ENCODE measurements at places on chromosomes 2 and 18.

- no peak for DNase-seq
These were observed 199.6 kb downstream of the VAPA start for GRCh38 chr18:10113121-10114022.

GRCh38 chr18:57057890-57058289 is 89.0 kb upstream of the BOD1L2 start:
- DNase-seq, result no peak

DNA sequence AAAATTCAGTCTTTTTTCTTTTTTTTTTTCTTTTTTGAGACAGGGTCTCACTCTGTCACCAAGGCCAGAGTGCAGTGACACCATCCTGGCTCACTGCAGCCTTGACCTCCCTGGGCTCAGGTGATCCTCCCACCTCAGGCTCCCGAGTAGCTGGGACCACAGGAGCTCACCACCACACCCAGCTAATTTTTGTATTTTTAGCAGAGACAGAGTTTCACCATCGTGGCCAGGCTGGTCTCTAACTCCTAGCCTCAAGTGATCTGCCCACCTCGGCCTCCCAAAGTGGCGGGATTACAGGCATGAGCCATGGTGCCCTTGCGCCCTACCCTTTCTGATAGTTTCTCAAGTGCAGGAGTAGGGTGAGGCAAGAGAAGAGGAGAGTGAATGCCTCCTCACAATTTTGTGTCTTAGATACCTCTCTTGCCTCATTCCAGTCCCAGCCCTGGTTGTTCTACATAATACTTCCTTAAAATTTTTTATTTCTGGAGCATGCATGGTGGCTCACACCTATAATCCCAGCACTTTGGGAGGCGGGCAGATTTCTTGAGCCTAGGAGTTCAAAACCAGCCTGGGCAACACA is 68.2 kb upstream of the CAB39 start:
- DNase-seq, result no peak

DNA sequence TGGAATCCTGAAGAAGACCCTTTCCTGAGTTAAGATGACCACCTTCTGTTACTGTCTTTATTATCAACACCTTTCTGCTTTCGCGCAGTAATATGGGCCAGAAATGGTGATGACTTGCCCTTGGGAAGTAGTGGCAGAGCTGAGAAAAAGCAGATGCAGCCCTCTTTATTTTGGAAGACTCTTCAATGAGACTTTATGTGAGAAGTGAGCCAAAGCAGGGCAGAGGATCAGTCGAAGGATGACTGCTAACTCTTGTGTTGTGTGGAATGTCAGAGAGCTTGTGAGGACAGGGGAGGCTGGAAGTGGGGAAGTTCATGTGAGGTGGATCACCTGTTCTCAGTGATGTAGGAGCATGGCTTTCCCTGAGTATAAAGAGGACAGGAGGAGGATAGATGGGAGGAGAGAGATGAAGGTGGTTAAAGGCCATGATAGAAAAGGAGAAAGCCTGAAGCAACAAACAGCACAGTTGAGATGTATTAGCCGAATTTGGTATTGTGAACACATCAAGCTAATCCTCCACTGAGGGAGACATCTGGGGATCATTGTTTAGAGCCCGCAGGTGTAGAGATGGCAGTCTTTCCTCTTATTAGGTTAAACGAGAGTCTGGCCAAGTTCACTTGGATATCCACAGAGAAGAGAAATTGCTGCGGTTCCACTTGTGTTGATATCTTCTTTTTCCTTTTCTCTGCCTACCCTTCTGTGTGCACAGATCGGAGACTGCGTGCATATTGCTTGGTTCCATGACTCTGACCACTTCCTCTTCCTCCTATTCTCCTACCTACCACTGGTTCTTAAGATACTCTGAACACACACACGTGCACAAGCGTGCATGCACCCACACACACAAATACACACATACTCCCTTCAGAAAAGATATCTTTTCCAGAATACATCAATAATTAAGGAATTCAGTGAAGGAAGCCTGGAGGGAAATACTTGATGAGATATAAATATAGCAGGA is 67.4 kb downstream of the SLC9A2 start:
- DNase-seq, result no peak

DNA sequence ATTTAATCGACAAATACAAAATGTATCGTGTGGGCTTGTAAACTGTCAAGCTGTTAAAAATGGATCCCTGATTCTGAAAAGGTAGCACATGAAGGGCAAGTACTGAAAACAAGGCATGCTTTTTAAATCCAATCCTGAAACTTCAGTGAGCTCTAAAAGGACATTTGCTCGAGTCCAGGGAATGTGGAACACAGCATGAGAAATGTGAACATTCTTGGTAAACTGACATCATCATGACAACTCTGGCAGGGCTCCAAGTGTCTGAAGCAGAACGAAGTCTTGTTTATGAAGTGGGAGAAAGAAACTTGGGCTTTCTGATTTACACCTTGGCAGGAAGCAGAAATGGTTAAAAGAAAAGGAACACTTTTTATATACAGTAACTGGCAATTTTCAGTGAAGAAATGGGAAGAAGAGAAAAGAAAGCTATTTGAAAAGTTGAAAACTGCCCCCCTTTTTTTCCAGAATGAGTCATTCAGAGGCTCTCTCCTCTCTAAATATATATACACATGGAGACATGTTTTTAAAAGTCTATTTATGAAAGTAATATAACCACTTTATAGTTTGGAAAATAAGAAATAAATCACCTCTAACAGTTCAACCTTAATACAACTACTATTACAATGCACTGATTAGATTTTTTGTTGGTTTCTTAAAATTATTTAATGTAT is 120.8 kb downstream of the GAREM1 start:
- no peak for DNase-seq

GRCh38 chr2:84856787-84857186 is 24.1 kb downstream of the TRABD2A start:
- DNase-seq, result no peak

- peak; percentile 40 for DNase-seq
These were observed 17.4 kb downstream of the FBLN7 start for GRCh38 chr2:112155331-112156151.

- DNase-seq, result no peak
These were observed 244.3 kb downstream of the SETBP1 start for GRCh38 chr18:44924785-44925499.

- no peak for DNase-seq
These were observed 12.6 kb upstream of the SFXN5 start for GRCh38 chr2:73083886-73084800.

- DNase-seq, result no peak
These were observed 1.4 kb upstream of the ANKRD39 start for GRCh38 chr2:96859099-96859649.

DNA sequence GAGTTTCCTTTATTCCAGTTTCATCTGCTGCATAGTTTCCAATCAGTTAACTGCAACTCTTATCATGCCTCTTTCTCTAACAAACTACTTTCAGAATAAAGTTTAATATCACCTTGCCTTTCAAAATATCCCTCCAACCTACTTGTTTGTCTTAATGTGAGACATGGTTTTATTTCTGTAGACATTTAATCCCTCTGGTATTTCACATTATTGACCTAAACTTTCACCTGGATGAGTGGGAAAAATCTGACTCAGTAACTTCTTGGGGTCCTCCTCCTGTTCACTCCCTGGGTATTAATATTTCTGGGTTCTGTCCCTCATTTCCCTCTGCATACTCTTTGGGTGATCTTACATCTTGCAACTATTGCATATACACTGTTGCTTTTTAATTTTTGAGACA is 27.9 kb downstream of the MSH6 start:
- DNase-seq, result no peak

GRCh38 chr2:15169326-15170069 is 391.6 kb downstream of the NBAS start:
- DNase-seq, result no peak

- no peak for DNase-seq
These were observed 35.0 kb downstream of the TTC32 start for GRCh38 chr2:19866771-19867170.

GRCh38 chr18:32454593-32454992 is 16.1 kb downstream of the GAREM1 start:
- DNase-seq, result no peak

DNA sequence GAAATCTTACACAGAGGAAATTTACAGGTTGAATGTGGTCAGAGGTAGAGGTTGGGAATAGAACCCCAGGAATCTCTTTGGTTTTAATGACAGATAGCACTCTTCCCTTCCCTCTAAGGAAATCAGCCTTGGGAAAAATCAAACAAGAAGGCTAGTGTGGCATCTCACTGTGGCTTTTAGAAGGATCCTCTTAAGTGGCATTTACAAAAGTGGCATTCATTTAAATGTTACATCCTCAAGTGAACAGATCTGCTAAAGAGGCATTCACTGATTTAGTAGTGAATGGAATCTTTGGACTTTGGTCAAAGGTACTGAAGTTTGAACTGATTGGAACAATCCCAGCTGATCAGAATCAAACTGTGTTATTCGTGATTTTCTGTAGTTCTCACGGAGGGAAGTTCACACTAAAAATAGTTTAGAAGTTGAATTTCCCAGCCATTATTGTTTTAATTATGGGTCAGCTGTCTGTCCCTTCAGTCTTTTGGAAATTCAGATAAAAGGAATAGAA is 136.5 kb upstream of the FN1 start:
- DNase-seq, result no peak

DNA sequence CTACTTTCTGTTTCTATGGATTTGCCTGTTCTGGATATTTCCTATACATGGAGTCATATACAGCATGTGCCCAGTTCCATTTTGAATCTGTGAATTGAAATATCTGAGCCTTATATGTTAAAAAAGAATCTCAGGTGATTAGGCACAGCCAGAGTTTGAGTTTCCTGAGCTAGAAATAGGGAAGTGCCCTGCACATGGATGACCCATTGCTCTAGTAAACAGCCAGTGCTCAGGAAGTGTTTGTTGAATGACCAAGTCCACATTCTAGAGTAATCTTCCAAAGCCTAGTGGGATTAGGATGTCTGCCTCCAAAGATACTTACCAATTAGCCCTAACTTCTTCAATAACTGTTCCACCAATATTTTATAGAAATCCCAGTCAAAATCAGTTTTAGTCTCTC is 165.8 kb downstream of the SETBP1 start:
- no peak for DNase-seq

DNA sequence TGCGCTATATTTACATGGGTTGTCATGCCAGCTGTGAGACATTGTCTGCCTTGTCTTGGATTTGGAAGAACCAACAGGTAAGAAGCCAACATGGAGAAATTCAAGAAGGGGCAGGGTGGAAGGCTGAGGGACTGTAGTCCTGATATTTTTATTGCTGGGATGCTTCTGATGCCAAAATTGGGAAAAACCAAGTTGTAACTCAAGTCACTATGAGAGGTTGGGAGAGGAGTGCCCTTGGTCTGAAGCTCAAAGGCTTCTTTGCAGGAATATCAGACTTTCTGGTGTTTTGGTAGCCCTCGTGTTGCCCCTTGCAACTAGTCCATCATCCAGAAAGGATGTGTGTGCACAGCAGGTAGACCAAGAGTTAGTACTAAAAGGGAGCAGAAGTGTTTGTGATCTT is 294.3 kb upstream of the EPAS1 start:
- DNase-seq, result no peak

- DNase-seq, result no peak
These were observed 22.3 kb upstream of the DYNC2LI1 start for GRCh38 chr2:43751476-43751990.

DNA sequence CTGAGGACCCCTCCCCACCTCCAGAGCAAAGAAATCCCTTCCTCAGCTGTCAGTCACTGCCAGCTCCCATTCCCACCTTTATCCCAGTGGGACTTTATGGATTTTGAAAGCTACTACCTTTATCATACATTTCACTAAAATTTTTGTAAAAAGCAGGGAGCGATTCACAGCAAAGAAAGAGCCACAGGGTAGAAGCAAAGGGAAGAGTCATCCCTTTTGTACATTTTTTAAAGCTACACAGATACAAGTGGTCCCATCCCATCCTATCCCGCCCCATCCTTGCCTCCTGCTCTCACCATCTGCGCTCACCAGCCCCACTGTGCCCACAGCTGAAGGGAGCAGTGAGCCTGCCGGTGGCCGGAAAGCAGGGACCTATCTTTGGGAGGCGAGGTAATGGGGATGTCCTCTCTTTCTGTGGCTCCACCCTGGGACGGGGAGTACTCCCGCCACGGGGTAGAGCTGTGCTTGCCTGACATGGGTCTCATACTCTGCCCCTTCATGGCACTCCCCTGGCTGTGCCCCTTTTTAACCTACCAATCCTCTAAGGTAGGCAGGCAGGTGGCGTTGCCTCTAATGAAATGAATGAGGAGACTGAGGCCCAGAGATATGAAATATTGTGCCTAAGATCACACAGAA is 13.2 kb downstream of the SH2D6 start:
- no peak for DNase-seq

DNA sequence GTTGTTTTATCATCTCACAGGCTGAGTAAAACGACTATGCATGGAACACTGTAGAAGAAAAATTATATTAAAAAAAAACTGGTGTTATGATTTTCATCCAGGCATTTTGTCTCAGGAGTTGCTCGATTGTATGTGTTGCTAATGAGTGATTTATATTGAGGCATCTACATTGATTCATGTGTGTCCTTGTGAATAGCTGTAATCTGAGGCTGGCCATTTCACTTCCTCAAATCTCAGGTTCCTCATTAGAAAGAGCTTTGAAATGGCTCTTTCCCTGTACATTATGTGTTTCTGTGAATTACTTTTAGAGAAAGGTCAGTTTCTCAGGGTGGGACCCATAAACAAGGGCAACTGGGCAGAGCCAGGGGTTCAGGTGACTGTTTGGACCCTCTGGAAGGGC is 2.3 kb downstream of the IL18R1 start:
- no peak for DNase-seq

- no peak for DNase-seq
These were observed 60.0 kb upstream of the OTOF start for GRCh38 chr2:26537826-26538475.

- no peak for DNase-seq
These were observed 68.2 kb upstream of the PHLPP1 start for GRCh38 chr18:62647179-62647578.

DNA sequence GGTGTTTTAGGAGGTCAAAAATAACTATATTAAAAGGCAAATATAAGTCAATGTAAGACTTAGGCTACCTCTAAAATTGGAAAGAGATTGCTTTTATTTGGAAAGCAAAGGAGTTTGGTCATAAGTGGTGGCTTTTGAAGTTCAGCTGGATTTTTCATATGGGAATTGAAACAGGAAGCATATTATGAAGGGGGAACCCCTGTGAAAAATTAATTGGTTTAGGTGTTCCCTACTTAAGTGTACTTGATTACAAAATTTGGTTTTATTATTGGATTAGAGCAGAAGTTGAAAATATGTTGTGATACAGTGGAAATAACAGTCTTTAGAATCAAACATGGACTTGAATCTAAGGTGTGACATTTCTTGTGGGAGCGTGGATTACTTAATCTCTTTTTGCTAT is 121.4 kb upstream of the TTC27 start:
- no peak for DNase-seq

- no peak for DNase-seq
These were observed 23.6 kb downstream of the CHRNA1 start for GRCh38 chr2:174740721-174741120.

- DNase-seq, result no peak
These were observed 329.7 kb downstream of the FSIP2 start for GRCh38 chr2:186068139-186068801.

- no peak for DNase-seq
These were observed 1390.5 kb upstream of the CELF4 start for GRCh38 chr18:38956068-38956467.

All from naive thymus-derived CD4-positive, alpha-beta T cell (primary cell).